ENCODE measurements at places on chromosomes 16 and 17. TPM values are rescaled to one million over a fixed set of nuclear protein-coding genes. Genes with fewer than 3 reads are reported as not detected.

DNA sequence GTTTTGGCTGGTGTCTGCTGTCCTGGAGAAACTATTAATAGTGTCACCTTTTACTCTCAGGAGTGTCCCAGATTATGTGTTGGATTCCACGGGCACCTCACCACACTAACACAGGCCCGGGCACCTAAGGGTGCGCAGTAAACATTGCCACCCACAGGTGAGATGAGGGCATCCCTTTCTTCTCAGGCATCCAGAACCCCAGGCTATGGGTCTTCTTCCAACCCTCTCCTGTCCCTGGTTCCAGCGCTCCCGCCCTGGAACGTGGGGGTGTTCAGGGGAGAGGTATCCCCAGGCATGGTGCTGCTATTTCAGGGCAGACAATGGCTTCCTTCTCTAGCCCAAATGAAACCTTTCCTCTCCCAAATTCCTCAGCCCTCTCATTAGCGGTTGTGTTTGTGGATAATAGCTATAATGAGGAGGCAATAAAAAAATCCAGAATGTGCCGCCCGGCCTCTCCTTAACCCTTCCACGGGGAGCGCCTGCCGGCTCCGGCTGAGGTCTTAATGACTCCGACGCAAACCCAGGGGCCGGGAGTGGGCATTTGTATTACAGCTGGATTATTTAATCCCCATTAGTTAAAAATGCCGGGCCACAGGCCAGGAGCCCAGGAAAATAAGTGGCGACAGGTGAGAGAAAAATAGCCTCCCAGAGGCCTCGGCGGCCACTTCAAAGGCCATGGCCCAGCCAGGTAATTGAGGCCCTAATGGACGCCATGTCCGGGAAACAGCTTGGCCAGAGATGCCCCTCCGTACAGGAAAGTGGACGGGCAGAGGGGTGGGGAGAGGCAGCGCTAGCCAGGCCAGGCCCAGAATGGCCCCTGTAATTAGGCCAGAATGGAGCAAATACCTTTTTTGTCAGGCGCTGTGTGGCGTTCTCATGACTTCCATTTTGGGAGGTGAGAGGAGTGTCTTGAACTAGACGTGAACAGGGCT lies 102.8 kb downstream of the IRX5 start:
- H3K4me3 ChIP-seq, result no peak overlapping the region
- peaks cover 14% of the 10 kb centered on the region for H3K27me3 ChIP-seq
- no peak overlapping the region for H3K27ac ChIP-seq
- H3K4me1 ChIP-seq, result no peaks in the 10 kb centered on the region
- H3K36me3 ChIP-seq, result no peaks in the 10 kb centered on the region

GRCh38 chr17:64126918-64127317 lies 3.0 kb downstream of the ERN1 start:
- no peak overlapping the region for H3K4me3 ChIP-seq
- H3K27me3 ChIP-seq, result no peaks in the 10 kb centered on the region
- no peak overlapping the region for H3K27ac ChIP-seq
- H3K36me3 ChIP-seq, result no peaks in the 10 kb centered on the region

GRCh38 chr16:57559072-57559790 lies 16.8 kb downstream of the ADGRG5 start:
- DNase-seq, result no peak
- peaks cover 14% of the 10 kb centered on the region for H3K27me3 ChIP-seq
- H3K4me1 ChIP-seq, result no peaks in the 10 kb centered on the region
- no peak overlapping the region for H3K4me3 ChIP-seq
- H3K36me3 ChIP-seq, result no peaks in the 10 kb centered on the region

DNA sequence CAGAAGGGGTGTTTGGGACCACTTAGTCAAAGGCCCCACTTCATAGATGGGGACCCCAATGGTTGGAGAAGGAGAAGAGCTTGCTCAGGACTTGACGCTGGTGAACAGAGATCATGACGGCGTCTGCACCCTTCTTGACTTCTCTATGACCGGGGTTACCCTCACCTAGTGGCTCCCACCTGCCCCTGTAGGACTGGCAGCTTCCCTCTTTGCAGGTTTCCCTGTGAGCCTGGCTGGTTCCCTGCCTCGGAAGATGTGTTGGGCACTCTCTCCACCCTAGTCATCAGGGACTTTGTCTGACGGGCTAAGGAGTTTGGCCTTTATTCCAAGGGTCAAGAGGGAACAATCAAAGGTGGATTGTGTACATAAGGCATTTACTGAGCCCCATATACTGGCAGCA lies 22.7 kb downstream of the TBX4 start:
- H3K4me3 ChIP-seq, result no peak overlapping the region
- H3K4me1 ChIP-seq, result no peaks in the 10 kb centered on the region
- no peaks in the 10 kb centered on the region for H3K36me3 ChIP-seq
- H3K27me3 ChIP-seq, result peaks cover 73% of the 10 kb centered on the region
- no peak for DNase-seq

DNA sequence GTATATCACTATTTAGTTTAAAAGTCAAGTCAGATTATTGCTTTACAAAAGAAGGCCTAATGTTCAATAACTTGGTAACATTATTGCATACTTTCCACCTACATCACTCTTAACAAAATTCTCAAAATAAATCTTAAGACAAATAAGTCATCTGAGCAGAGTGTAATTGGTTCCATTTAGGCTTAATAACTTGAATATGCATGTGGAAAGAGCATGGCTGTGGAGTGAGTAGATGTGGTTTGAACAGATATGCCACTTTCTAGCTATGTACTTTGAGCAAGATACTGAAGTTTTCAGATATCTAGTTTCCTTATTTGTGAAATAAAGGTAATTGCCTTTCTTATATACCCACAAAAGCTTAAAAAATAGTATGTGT lies 6.7 kb upstream of the EVI2A start:
- no peaks in the 10 kb centered on the region for H3K27me3 ChIP-seq
- H3K4me1 ChIP-seq, result no peaks in the 10 kb centered on the region
- no peak overlapping the region for H3K4me3 ChIP-seq
- no peak overlapping the region for H3K27ac ChIP-seq
- DNase-seq, result no peak

GRCh38 chr17:36593656-36594316 lies 2.1 kb downstream of the DHRS11 start:
- H3K36me3 ChIP-seq, result peaks cover 68% of the 10 kb centered on the region
- no peak overlapping the region for H3K4me3 ChIP-seq
- peaks cover 71% of the 10 kb centered on the region for H3K4me1 ChIP-seq
- no peaks in the 10 kb centered on the region for H3K27me3 ChIP-seq

DNA sequence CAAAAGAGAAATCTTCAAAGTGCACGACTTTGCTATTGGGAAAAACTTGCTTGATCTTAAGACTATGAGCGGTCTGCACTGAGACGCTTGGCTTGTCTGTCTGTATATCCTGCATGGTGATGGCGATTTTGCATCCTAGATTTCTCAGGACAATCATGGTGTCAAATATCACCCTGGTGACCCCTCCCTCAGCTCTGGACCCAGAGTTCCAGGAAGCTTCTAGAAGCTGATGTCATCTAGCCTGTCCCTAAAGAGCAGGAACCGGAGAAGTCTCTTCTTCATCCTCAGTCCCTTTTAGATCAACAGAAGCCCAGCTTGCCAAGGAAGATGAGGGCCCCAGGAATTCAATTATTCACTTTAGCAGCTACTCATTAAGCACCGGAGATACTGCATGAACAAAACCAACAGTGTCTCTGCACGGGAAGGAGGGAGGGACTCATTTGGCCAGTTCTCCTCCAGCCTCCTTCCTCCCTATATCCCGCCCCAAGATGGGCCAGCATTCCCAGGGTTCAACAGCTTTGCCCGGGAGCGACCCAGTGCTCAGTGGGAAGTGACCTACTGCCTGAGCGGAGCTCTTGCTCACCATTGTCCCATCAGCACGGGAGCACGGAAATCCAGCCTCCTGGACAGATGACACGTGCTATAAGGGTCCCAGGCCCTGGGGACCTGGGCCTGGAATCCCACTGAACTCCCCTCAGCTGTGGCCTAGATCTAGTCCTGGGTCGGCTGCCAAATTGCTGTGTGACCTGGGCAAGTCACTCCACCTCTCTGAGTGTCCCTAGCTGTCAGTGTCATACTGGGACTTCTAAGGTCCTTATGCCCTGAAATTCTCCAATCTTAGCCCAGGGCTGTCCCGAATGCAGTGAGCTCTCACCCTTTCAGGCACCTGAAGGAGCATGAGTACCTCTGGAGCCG lies 3.8 kb downstream of the EMP2 start:
- no peaks in the 10 kb centered on the region for H3K36me3 ChIP-seq
- no peak overlapping the region for H3K4me3 ChIP-seq
- DNase-seq, result no peak
- H3K27ac ChIP-seq, result no peak overlapping the region
- H3K27me3 ChIP-seq, result peaks cover 12% of the 10 kb centered on the region

DNA sequence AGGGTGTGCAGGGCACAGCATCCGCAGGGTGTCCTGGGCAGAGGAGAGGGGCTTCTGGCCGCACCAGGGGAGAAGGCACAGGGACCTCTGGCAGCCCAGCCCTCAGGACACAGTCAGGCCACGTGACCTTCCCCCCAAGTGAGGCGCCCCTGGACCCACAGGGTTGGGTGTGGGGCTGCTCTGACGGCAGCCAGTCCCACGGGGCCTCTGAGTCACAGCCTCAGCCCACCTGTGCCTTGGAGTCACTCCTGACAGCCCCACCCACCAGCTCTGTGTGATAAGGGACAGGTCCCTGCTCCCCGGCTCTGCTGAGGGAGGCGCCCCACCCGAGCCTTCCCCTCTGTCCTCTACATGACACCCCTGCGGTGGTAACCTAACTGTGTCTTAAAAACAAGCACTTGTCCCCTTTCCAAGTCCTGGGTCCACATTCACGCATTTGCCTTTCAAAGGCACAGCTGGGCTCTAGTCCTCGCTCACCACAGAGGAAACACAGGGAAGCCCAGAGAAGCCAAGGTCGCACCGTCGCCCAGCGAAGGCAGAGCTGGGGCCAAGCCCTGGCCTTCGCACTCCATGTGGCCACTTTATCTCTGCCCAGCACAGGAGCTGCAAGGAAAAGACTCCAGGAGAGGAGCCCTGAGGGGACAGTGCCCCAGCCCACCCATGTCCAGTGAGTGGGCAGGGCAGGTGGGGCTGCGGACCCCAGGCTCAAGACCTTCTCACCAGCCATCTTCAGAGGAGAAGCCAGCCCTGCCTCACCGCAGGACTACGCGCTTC lies 5.1 kb upstream of the NPTX1 start:
- peaks cover 82% of the 10 kb centered on the region for H3K27me3 ChIP-seq
- DNase-seq, result peak; percentile 51
- H3K4me1 ChIP-seq, result no peaks in the 10 kb centered on the region
- H3K4me3 ChIP-seq, result no peak overlapping the region
- H3K27ac ChIP-seq, result no peak overlapping the region

DNA sequence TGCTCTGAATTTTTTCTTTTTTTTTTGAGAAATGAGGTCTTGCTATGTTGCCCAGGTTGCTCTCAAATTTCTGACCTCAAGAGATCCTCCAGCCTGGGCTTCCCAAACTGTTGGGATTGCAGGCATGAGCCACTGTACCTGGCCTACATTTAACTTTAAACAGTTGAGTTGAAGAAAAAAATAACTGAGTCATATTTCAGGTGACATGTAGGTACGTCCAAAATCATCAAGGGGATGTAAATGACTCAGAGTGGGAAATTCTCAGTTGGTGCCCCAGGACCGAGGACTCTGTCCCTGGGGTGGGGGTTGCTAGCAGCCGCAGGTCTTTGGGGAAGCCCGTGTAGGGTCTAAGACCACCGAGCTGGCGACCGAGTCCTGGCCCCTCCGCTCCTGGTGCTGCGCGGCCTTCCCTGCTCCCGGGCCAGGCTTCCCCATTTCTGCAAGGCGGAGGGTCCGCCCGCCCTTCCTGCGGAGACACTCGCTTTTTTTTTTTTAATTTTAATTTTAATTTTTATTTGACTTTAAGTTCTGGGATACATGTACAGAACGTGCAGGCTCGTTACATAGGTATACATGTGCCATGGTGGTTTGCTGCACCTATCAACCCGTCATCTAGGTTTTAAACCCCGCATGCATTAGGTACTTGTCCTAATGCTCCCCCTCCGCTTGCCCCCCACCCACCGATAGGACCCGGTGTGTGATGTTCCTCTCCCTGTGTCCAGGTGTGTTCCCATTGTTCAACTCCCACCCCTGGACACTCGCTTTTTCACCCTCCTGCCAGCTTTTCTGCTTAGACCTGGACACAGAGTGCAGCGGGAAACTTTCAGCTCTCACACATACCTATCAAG lies 12.7 kb upstream of the N4BP1 start:
- no peaks in the 10 kb centered on the region for H3K36me3 ChIP-seq
- H3K27ac ChIP-seq, result no peak overlapping the region
- no peak overlapping the region for H3K4me3 ChIP-seq
- no peak for DNase-seq
- no peaks in the 10 kb centered on the region for H3K27me3 ChIP-seq

DNA sequence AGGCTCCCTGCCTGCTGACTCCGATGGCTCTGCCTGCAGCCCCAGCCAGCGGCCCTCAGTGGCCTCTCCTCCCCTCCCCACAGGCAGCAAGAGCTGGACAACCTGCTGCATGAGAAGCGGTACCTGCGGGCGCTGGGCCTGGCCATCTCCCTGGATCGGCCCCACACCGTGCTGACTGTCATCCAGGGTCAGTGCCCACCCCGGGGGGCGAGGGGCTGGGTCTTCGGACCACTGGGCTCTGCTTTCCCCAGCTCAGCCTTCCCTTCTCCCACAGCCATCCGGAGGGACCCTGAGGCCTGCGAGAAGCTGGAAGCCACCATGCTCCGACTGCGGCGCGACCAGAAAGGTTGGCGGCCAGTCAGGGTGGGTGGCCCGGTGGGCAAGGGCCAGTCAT lies 3.4 kb downstream of the NOXO1 start:
- H3K4me1 ChIP-seq, result peaks cover 84% of the 10 kb centered on the region
- H3K4me3 ChIP-seq, result no peak overlapping the region
- no peak for DNase-seq
- H3K27me3 ChIP-seq, result no peaks in the 10 kb centered on the region

SULT1A4 gene
- 6.8 TPM for total RNA-seq

MTHFSD gene
- total RNA-seq, result 20.2 TPM

LLGL2 gene
- 25.2 TPM for total RNA-seq

ATF7IP2 gene
- total RNA-seq, result 131 TPM

CD7 gene
- total RNA-seq, result 0.35 TPM

TM4SF5 gene
- not detected for total RNA-seq

HOXB3 gene
- total RNA-seq, result 28.3 TPM

ZG16 gene
- 0.04 TPM for total RNA-seq

GAST gene
- total RNA-seq, result not detected

TMEM235 gene
- total RNA-seq, result not detected

SNAI3 gene
- total RNA-seq, result 2.5 TPM

All from K562 (cell line).